ENCODE measurements at places on chromosomes 1 and 21.

DNA sequence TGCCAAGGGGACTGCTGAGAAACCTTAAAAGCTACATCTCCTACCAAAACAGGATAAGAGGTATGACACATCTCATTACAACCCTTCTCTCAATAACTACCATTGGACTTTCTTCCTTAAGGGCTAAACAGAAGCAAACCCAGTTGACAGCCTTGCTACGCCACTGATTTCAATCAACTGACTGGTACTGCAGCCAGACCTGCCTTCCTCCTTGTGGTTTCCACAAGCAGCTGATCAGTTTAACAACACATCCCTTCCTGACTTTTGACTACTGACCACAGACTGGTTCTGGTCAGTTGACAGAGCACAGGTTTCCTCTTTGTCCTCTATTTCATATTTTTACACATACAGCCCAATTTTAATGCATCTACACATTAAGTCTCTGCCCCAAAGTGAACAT lies 108.8 kb downstream of the ADAMTS1 start:
- peak; percentile 7 for DNase-seq

DNA sequence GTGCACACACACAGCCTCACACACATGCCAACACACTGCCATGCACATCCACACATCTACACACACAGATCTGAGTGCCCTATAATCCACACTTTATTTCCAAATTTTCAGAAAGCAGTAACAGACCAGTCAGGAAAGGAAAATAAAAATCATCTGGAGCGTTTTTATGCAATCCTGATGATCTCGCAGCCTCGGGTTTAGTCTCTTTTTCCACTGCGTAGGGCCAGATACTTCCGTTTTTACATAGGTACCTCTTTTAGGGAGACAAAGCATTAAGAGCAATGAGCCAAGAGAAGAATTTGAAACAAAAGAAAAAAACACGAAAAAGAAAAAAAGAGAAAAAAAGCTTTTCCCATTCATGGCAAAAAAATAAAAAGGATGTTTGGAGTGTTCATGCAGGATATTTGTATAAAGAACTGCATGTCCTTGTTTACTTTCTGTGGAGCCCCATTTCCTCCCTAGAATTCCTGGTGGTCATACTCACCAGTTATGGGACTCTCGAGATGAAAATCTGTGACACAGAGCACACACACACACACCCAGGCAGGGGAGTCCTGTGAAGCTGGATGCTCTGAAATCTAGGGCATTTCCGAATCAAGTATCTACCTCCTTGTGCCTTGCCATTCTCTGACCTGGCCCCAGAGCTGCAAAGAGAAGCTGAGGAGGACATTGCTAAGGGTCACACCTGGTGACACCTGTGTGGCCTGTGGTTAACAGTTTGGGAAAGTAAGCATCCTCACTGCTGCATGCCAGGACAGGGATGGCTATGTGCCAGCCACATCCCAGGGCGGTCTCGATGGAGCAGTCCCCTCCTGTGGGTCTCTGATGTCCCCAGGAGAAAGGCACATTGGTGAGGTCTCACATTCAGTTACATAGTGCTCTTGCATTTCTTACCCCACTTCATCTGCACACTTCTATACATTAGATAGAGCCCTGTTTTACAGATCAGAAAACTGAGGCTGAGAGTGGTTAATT lies 83.6 kb downstream of the RUNX1 start:
- peak; percentile 78 for DNase-seq

GRCh38 chr1:21966247-21967000 lies 10.4 kb upstream of the CELA3B start:
- peak; percentile 39 for DNase-seq

DNA sequence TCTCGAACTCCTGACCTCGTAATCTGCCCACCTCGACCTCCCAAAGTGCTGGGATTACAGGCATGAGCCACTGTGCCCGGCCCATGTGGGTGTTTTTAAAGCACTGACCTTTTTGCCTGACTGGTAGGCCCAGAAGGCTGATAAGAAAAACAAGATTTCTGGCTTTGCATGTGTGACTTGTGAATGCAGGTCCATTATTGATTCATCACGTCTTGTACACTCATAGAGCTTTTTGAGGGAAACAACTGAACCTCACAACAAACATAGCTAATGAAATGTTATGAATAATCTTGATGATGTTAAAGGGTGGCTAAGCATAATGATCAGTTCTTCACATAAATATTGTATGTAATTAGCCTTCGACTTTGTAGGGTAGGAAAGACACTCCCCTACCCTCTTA lies 140.9 kb upstream of the UBE2U start:
- DNase-seq, result no peak

- DNase-seq, result no peak
These were observed 252.5 kb downstream of the SDCCAG8 start for GRCh38 chr1:243508303-243508713.

DNA sequence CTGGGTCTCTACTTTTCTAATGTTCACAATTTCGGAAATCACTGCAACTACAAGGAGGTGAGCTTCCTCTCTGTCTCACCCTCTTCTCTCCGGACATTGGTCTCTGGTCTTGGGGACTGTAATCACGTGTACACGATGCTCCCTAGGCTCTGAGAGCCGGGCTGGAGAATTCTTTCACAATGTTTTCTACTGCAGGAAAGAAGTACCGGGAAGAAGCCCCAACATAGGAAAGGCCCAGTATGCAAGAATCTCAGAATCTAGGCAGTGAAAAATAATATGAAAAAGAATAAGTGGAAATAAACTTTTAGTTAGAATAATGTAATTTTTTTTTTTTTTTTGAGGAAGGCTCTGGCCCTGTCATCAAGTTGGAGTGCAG lies 13.5 kb upstream of the HJV start:
- peak; percentile 55 for DNase-seq
